Smooth muscle cell of trachea (primary cell): ENCODE measurements at places on chromosomes 5 and 9. TPM values are rescaled to one million over a fixed set of nuclear protein-coding genes. Genes with fewer than 3 reads are reported as not detected.

GABRA6 gene
- not detected in 2 replicates for total RNA-seq

ZNF618 gene
- total RNA-seq: 10.4 and 12.9 TPM in 2 replicates

SPZ1 gene
- not detected in 2 replicates for total RNA-seq

ST6GALNAC6 gene
- 47.7 and 90.0 TPM in 2 replicates for total RNA-seq

TBC1D13 gene
- 12.7 and 21.8 TPM in 2 replicates for total RNA-seq

EIF4EBP3 gene
- total RNA-seq: 1.5 and 3.3 TPM in 2 replicates

TXN gene
- total RNA-seq: 280 and 530 TPM in 2 replicates

TRIM7 gene
- 5.3 and 6.3 TPM in 2 replicates for total RNA-seq

BAAT gene
- not detected in 2 replicates for total RNA-seq

GFI1B gene
- total RNA-seq: 0.17 TPM in 1 of 2 replicates, not detected in the other

THG1L gene
- 21.4 and 24.1 TPM in 2 replicates for total RNA-seq

OLFML2A gene
- total RNA-seq: 3.6 and 28.8 TPM in 2 replicates

LRRC19 gene
- not detected in 2 replicates for total RNA-seq

PCDHGC4 gene
- total RNA-seq: 4.5 and 6.0 TPM in 2 replicates

PHYHD1 gene
- 16.1 and 18.7 TPM in 2 replicates for total RNA-seq

TRPM3 gene
- total RNA-seq: under 0.01 and 0.44 TPM in 2 replicates

AQP7 gene
- 0.29 and 0.99 TPM in 2 replicates for total RNA-seq

PTGDS gene
- 2.8 and 36.7 TPM in 2 replicates for total RNA-seq

PCDHB2 gene
- 0.58 and 3.0 TPM in 2 replicates for total RNA-seq

GRM6 gene
- total RNA-seq: not detected in 2 replicates

GLRA1 gene
- total RNA-seq: not detected in 2 replicates

HSD17B3 gene
- under 0.01 and 0.15 TPM in 2 replicates for total RNA-seq

SPATA9 gene
- 0.29 and 0.33 TPM in 2 replicates for total RNA-seq

KIF4B gene
- 0.15 and 0.17 TPM in 2 replicates for total RNA-seq

PRR7 gene
- 2.9 and 12.4 TPM in 2 replicates for total RNA-seq

OR1J2 gene
- total RNA-seq: not detected in 2 replicates

FAM153A gene
- total RNA-seq: 0.66 TPM in 1 of 2 replicates, not detected in the other

FGD3 gene
- total RNA-seq: not detected in 2 replicates

HAVCR2 gene
- total RNA-seq: 1.0 and 2.2 TPM in 2 replicates

CEP72 gene
- total RNA-seq: 3.6 and 4.5 TPM in 2 replicates

NR5A1 gene
- not detected in 2 replicates for total RNA-seq

SPINK13 gene
- total RNA-seq: not detected in 2 replicates

SETD9 gene
- total RNA-seq: 11.7 and 17.6 TPM in 2 replicates

OGN gene
- total RNA-seq: 17.5 and 19.6 TPM in 2 replicates

ASPN gene
- 7.1 and 15.2 TPM in 2 replicates for total RNA-seq

RANBP17 gene
- 0.83 and 6.8 TPM in 2 replicates for total RNA-seq
